ENCODE measurements at places on chromosomes 6 and 20.

GRCh38 chr6:150036081-150036480, 10.7 kb upstream of the RAET1L start:
- no peak for DNase-seq

DNA sequence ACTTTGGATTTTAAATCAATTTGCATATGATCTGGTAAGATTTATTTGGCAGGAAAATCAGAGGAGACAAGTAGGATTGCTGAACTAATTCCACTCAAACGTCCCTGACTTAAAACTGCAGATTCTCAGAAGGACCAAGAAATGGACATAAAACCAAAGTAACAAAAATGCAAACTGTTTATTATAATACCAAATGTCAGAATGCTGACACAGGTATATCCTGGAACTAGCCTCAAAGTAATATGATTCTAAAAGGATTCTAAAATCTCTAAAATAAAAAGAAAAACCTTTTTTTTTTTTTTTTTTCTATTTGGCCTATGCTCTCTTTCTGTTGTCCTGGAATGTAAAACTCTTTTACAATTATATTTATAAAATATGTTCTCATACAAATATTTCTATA, 74.4 kb upstream of the BTBD3 start:
- DNase-seq: no peak

DNA sequence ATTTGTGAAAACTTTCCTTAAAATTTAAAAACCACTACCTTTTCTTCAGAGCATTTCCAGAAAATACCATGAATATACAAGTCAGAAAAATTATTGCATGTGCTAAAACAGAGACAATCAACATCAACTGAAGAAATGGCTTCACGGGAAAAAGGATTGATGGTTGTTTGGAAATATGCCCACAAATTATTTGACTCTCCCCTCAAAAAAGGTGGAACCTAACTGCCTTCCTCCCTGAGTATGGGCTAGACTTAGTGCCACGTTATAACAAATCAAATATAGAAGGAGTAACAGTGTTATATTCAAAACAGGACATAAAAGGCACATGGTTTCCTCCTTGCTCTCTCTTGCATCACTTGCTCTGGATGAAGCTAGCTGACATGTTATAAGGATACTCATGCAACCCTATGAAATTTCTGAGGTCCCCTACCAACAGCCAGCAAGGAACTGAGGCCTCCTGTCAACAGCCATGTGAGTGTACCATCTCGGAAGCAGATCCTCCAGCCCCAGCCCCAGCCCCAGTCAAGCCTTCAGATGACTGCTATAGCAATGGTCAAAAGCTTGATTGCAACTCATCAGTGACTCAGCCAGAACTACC, 8.4 kb downstream of the BTBD9 start:
- DNase-seq: no peak

GRCh38 chr6:116931456-116931855, 54.4 kb downstream of the RFX6 start:
- no peak for DNase-seq

GRCh38 chr6:5025911-5026819, 22.3 kb upstream of the RPP40 start:
- no peak for DNase-seq

All from NCI-H1436 treated with DMSO at 0.1 percent for 48 hours (cell line).